GOT3 (cell line): ENCODE measurements at places on chromosomes 5 and 9.

GRCh38 chr5:3335301-3335700 lies 260.3 kb upstream of the IRX1 start:
- DNase-seq, result no peak

GRCh38 chr5:10870791-10871190 lies 109.8 kb upstream of the DAP start:
- no peak for DNase-seq

DNA sequence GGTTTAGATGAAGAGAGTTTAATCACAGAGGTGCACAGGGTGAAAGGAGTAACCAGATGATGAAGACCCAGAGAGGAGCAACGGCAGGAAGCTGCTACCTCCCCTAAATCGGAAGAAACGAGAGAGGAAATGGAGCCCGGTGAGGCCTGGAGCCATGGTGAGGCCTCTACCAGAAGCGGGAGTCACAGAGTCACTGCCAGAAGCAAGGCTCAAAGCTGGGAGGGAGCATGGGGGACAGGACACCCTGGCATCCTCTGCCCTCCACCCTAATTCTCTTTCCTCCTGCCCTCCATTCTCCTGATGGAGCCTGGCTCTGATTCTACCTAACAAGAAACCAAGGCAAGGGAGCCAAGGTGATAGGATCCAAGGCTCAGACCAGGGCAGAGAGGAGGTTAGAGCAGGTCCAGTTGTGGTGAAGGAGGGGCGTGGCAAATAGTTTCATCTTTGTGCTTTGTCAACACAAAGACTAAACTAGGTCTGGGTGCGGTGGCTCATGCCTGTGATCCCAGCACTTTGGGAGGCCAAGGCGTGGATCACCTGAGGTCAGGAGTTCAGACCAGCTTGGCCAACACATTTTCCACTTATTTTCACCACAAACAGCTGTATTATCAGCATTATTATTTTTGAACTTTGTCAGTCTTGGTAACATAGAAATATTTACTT lies 134.4 kb upstream of the RAI14 start:
- DNase-seq, result no peak

DNA sequence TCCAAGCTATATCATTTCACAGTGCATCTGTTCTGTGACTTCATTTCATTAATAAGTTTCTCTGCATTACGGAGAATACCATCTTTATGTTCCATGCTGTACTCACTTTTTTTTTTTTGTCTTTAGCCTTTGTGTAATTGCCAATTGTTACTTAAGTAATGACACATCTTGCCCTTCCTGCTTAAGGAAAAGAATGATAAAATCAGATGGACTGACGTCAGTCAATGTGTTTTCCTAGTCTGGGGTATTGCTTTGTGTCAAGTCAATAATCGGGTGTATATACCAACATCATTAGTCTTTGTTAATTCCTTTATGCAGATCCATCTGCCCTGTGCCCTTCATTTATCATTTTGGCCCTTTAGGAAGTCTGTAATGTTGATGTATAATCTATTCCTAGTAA lies 133.5 kb downstream of the CD180 start:
- no peak for DNase-seq

DNA sequence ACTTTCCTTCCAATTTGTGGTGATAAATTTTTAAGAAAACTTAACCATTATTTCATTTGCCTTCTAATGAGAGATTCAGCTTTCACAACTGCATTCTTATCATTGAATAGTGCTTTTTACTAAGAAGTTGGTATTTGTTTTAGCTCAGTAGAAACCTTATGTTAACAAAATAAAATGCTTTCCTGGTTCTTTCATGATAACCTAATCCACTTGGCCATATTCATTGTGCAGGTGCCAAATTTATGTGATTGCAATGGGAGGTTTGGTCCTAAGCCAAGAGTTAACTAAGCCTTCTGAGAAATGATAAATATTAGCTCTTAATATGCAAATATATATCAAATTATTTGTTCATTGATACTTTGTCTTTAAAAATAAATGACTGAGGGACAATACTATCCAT lies 141.1 kb upstream of the TLE4 start:
- no peak for DNase-seq

DNA sequence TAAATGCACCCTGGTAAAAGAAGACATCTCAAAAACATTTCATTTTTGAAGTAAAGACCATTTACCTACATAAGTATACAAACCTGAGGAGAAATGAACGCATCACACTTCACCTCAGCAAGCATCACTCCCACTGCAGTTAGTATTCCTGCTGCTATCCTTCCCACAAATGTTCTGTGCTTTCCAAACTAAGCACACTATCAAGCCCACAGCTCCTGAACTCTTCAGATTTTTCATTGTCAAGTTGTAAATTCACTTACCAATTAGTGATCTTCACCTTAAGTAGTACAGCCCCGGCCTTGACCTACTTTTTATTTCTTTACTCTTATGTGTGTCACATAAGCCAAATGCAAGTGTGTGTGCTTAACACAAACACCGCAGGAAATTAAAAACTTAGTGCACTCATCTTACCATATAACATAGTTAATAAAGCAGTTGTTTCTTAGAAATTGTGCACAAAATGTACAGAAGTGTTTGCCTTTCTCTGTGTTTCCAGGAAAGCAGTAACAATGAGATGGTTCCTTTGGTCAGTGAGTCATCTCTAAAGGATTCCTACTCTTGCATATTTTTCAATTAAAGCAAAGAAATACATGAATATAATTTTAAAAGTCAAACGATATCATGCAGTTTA lies 169.4 kb downstream of the APBA1 start:
- no peak for DNase-seq

GRCh38 chr9:127595611-127596010 lies 16.5 kb upstream of the STXBP1 start:
- DNase-seq, result no peak

GRCh38 chr5:143564417-143564816 lies 160.9 kb upstream of the NR3C1 start:
- DNase-seq, result no peak

DNA sequence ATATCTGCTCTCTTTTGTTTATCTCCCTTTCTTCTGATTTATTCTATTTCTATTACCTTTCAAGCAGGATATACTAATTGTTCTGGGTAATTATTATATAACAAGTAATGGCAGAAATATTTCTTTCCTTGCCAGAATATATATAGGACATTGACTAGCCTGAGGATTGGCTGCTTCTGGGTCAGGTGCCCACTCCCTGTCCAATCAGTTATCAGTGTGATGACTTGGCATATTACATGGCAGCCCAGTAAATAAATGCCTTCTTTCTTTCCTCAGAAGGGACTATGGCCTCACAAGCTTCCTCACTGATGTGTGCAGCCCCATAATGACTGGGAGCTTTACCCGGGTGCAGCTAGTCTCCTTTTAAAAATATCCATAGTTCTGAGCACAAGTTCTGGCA lies 301.1 kb downstream of the EFNA5 start:
- no peak for DNase-seq

DNA sequence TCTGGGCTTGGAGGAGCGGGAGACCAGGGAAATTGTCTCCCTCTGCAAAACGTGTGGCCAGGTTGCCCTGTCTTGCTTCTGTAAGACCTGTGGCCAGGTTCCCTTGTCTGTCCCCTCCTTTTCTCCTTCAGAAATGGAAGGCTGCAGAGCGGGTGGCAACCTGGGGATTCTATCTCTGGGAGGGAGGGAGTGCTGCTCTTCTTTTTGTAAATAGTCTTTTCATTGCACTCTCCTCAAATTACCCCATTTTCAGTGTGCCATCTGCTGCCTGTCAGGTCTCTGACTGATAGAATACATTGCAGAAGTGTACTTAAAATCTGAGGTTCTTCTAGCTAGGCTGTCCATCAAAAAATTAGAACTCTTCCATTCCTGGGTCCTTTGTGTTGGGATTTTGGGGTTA lies 126.0 kb downstream of the GABRB2 start:
- no peak for DNase-seq

- DNase-seq, result no peak
Measured at GRCh38 chr5:67085616-67086015, 111.0 kb downstream of the CD180 start.

DNA sequence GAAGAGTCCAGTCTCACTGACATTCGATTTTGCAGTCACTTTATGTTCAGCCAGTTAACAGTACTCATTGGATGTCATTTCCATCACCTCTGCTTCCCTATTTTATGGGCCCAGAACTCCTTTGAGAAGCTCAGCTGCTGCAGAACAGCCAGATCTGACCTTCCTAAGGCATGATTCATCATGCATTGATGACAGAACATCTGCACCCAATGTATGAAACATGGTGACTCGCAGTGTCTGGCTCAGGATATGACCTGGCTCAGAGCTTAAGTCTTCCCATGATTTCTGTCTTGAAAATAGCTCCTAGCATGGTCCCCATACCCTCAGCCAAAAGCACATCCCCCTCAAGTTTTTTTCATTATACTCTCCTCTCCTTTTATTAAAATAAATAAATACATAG lies 92.6 kb upstream of the TRIM32 start:
- DNase-seq, result no peak
